T-helper 9 cell (primary cell): ENCODE measurements at places on chromosomes 1 and 21.

DNA sequence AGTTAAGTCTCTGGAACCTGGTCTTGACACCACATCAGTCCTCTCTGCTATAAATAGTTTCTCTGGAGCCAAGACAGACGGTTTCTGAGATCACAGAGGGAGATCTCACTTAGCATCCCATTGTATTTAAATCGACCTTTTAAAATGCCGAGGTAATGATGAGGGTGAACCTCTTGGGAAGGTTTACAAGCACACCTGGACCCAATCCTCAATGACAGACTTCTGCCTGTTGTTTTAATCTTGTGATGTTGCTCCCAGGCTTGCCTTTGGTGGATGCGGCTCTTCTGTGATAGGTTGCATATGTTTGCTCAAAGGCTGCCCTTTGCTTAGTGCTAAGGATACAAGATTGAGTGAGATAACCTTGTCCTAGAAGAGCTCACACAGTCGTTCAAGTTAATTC, 104.6 kb upstream of the L1TD1 start:
- no peak for DNase-seq

DNA sequence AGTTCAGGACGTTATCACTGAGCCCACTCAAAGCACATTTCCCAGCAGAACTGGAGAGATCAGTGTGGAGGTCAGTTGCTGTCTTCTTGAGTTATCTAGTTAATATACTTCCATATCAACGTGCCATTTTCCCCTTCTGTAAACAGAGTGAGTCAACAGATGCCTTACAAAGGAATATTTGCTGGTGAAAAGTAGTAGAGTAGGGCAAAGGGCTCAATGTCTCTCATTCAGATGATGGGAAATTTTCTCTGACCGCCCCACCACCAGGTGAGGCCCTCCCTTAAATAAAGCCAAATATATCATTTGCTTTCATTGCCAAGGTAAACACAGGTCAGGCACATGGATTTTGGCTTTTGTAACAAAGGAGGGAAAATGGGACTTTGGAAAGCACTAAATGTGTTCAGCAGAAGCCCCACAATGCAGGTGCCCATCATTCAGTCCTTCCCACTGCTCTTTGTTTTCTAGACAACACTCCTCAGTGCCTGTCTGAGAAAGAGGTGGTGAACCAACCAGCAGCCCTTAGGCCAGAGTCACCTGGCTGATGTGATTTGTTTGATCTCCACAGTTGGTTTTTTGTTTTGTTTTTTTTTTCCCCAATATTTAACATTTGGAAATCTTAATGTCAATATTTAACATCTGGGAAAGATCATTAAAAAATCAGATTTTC, 40.5 kb upstream of the SAMD13 start:
- no peak for DNase-seq

DNA sequence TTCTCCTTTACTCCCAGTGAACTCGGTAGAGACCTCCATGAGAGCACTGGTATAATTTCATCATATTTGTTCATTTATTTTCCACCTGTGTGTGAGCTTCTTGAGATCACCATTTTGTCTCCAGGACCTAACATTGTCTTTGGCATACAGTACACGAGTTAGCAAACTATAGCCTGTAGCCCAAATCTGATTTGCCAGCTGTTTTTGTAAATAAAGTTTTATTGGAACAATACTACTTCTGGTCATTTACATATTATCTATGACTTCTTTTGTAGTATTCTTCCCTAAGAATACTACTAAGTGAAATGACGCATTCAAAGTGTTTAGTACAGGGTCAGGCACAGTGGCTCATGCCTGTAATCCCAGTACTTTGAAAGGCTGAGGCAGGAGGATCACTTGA, 449.5 kb downstream of the PLPP3 start:
- no peak for DNase-seq

- DNase-seq = no peak
Observed at GRCh38 chr1:244705261-244706234, 52.6 kb downstream of the DESI2 start.

- DNase-seq = peak; percentile 41
Observed at GRCh38 chr1:51518586-51519047, 449 bp downstream of the EPS15 start.
